ENCODE measurements at places on chromosomes 12 and 14. TPM values are rescaled to one million over a fixed set of nuclear protein-coding genes. Genes with fewer than 3 reads are reported as not detected.

TSPAN8 gene
- not detected for total RNA-seq

SOAT2 gene
- not detected for total RNA-seq

CLEC14A gene
- total RNA-seq: 32.0 TPM

CATSPERB gene
- total RNA-seq: 2.4 TPM

GALNT4 gene
- total RNA-seq: 2.3 TPM

AHNAK2 gene
- 2.5 TPM for total RNA-seq

PLEKHG7 gene
- not detected for total RNA-seq

RNASE4 gene
- 11.9 TPM for total RNA-seq

TAPBPL gene
- total RNA-seq: 15.7 TPM

TAS2R50 gene
- not detected for total RNA-seq

MIP gene
- not detected for total RNA-seq

RAD9B gene
- 1.1 TPM for total RNA-seq
